ENCODE measurements at places on chromosomes 4 and X. TPM values are rescaled to one million over a fixed set of nuclear protein-coding genes. Genes with fewer than 3 reads are reported as not detected.

DNA sequence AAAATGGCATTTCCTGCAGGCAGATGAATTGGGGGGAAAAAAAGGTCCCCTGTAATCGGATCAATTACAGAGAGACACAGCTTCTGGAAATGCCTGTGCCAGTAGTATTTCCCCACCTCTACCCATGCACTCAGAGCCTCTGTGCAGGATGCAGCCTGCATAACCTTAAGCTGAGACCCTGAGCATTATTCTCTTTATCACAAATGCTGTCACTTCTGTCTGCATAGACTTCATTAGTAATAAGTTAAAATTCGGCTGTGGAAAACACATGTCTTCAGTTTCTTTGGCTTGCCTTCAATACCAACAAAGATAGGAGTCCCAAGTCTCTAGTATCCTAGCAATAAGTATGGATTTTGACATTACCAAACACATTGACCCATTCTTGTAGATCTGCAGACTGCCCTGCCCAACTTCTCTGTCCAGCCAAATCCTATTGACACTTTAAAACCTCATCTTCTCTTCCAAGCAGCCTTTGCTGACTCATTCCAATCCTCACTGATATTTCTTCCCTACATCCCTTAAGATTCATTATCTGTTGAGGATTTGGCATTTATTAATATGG, 70.8 kb downstream of the LUZP4 start:
- DNase-seq: peak; percentile 53

DNA sequence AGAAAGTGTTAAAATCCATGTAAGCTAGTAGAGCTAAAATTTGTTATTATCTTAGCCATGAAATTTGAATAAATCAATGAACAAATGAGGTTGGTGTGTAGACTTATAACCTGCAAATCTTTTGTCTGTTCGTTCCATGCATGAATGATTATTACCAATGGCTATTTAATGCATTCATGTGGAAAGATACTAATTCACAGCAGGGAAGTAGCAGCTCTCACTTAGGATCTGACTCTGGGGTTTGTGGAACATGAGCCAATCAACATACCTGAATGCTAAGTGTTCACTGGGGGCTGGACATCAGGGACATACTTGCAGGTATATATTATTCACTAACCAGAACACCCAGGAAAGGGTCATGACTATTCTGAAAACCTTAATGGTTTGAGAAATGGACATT, 444.1 kb downstream of the STIM2 start:
- no peak for DNase-seq

- DNase-seq: no peak
Observed at GRCh38 chr4:182764137-182764536, 153.0 kb downstream of the DCTD start.

- DNase-seq: no peak
Observed at GRCh38 chrX:7269991-7270390, 122.0 kb upstream of the PUDP start.

DNA sequence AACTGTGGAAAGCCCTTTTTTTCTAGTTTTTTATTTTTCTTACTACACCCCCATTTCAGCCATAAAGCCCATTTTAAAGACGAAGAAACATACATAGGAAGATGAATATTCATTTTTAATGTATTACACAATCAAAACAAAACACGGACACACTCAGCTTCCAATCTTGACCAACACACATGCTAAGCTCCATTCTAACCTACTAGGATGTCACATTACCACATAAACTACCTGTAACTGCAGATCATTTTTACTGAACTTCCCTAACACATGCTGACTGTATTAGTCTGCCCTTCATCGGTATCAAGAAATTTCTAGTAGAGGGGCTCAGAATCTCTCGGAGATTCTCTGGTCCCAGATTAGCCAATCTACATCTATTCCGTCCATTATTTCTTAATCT, 1.8 kb downstream of the CCNI start:
- peak; percentile 87 for DNase-seq

DNA sequence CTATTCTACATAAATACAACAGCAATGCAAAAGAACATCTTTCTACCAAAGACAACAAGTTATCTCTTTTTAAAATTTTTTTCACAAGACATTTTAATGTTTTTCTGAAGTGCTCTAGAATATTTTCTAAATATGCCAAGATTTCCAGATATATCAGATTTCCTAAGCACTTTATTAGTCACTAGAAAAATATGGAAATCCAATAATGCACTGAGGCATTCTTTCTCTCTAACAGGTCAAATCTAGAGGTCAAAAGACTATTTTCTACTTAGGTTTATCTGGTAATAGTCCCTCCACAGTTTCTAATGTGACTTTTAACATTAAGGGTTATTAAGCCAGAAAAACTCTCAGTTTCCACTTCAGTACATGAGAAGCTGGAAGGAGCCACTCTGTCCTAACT, 1041.2 kb upstream of the INTU start:
- peak; percentile 6 for DNase-seq

DNA sequence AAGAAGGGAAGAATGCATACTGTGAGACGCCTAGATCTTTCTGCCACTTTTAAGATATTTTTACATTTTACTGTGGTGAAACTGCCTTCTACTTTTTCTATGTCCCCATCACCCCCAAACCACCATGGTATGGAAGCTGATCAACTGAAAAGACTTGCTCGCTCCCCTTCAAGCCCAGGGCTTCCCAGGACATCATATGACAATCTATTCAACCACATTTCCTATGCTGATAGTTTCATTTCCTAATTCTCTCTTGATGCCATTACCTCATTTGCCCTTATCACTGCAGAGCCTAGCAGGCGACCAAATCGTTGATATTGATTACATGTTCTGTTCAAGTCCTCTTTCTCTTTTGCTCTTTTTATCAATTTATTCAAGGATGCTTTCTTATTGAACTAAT, 40.1 kb upstream of the KLHL34 start:
- DNase-seq: no peak

DNA sequence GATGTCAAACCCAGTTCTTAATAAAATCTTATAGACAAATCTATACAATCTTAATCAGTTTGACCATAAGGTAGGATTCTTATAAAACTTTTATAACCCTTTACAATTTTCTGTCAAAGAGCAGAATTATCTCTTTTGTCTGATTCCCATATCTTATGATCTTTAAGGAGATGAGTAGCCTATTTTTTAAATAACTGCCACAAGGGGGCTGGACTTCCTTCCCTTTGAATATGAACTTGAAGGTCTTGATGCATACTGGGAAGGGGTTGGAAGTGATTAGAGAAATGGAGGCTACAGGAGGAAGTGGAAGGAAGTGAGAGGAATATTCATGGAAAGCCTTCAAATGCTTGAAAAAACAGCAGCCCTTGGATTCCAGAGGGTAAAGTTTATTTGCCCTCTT, 111.1 kb downstream of the APOOL start:
- DNase-seq: no peak

DNA sequence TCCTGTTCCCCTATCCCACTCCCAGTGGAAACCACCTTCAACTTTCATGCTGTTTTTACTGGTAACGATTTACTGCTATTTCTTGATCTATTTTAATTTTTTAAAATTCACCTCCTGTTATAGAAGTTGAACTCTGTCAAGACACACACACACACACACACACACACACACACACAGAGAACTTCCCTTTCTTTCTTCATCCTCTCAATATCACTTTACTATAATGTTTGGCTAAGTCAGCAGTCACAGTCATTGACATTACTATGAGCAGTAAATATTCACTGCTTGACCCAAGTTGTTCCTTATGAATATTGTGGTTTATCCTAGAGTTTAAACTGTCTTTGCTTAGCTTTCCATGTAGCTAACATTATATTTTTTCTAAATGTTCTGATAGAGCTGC, 24.0 kb upstream of the SGMS2 start:
- DNase-seq: no peak

- no peak for DNase-seq
Observed at GRCh38 chr4:84319124-84319523, 180.0 kb downstream of the NKX6-1 start.

DNA sequence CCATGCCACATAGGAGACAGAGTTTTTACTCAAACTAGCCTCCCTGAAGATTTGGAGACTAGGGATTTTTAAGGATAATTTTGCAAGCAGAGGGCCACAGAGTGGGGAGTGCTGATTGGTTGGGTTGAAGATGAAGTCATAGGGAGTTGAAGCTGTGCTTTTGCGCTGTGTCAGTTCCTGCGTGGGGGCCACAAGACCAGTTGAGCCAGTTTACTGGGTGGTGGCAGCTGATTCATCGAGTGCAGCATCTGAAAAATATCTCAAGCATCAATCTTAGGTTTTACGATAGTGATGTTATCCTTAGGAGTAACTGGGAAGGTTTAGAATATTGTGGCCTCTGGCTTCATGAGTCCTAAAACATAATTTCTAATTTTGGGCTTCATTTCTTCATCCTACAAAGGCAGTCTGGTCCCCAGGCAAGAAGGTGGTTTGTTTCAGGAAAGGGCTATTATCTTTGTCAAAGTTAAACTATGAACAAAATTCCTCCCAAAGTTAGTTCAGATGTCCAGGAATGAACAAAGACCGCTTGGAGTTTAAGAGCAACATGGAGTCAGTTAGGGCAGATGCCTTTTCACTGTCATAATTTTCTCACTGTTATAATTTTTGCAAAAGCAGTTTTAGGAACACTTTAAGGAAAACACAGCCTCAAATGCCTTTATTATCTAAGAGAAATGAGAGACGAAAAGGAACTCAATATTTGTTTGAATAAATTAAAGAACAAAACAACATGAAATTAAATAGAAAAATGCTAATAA, 960.8 kb upstream of the PRKX start:
- no peak for DNase-seq

- DNase-seq: no peak
Observed at GRCh38 chr4:72323227-72323626, 245.8 kb downstream of the ADAMTS3 start.

- peak; percentile 75 for DNase-seq
Observed at GRCh38 chr4:69881173-69881773, 21.3 kb upstream of the SULT1E1 start.

- DNase-seq: no peak
Observed at GRCh38 chr4:38730493-38730829, 52.3 kb downstream of the TLR10 start.

GRCh38 chrX:44274096-44274495, 69.4 kb downstream of the EFHC2 start:
- no peak for DNase-seq

The GPR34 gene
- 0.72 TPM for total RNA-seq

The ADH1B gene
- 0.59 TPM for total RNA-seq

The CCDC110 gene
- 2.2 TPM for total RNA-seq

The CDKL2 gene
- 0.88 TPM for total RNA-seq

The ASB9 gene
- total RNA-seq: not detected

The ATP2B3 gene
- not detected for total RNA-seq
